ENCODE measurements at places on chromosomes 5 and 9.

GRCh38 chr9:113748135-113748534 lies 128.0 kb upstream of the ZNF618 start:
- DNase-seq = no peak

- no peak for DNase-seq
Measured at GRCh38 chr5:10648806-10649665, 85.2 kb downstream of the ANKRD33B start.

DNA sequence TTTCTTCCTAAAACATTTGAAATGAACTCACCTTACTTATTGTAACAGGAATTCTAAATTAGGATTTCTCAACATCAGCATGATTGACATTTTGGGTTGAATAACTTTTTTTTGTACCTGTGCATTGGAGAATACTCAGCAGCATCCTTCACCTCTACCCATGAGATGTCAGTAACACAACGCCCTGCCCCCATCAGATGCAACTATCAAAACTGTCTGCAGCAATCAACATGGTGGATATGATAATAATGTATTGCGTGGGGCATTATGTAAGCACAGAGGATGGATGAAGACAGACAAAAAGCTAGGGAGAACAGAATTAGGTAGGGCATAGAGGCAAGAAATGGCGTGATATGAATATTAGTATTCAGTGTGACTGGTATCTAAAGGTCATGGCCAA lies 94.1 kb downstream of the PLK2 start:
- no peak for DNase-seq

- no peak for DNase-seq
Measured at GRCh38 chr5:172173564-172174153, 14.4 kb downstream of the STK10 start.

DNA sequence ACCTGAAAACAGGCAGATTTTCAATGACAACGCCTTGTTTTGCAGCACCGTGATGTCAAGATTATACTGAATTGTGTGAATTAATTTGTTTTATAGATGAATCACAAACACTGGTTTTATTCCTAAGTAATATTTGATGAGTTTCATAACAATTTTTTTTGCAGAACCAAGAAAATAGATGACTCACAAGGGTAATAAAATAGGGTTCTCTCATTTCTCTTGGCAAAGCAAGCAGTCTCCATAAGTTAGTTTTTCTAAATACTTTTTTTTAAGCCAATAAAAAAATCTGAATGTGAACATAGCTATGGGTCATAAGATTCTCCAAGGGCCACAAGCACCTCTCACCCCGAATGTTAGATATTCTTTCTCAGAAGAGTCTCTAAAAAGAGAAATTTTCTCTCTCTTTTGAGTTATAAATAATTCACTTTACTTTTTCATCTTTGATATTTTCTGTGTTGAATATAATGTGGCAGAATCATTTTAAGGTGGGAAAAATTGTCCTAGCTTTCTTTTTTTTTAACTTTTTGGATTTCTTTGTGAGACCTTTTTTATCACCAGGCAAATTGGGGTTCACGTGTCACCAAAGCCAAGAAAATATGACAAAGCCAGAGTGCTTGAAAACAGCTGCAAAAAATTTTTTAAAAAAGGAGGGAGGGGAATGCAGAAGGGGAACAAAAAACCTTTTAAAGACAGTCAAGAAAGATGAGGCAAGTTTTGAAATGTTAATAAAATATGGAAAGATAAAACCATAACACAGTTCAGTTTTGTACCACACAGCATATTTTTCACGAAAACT lies 174.6 kb upstream of the DAPK1 start:
- DNase-seq = peak; percentile 83

GRCh38 chr5:159178978-159179377 lies 30.4 kb downstream of the RNF145 start:
- DNase-seq = peak; percentile 55

DNA sequence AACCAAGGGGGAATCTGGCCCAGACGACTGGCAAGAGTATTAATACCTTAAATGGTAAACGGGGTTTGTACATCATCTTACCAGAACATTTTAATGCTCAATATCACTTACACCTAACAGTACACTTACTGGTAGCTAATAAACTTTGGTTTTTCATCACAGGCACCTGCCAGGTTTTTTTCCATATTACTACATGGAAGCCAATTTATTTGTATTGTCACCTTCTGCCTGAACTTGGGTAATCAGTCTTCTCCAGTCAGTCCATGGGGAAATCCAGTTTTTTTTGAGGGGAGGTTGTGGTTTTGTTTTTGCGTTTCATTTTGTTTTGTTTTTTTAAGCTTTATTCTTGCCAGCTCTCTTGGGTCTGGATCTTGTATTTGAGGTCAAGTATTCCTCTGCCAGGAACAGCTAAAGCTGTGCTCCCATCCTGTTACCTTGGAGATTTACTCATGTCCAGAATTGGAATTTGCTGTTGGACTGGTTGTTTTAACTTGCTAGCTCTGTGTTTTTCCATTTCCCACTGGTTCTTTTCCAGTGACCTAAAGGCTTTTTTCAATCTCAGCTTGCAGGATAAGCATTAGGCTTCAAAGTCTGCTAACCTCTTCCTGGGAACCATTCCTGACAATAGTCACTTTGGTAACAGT lies 11.1 kb upstream of the NADK2 start:
- DNase-seq = peak; percentile 59

DNA sequence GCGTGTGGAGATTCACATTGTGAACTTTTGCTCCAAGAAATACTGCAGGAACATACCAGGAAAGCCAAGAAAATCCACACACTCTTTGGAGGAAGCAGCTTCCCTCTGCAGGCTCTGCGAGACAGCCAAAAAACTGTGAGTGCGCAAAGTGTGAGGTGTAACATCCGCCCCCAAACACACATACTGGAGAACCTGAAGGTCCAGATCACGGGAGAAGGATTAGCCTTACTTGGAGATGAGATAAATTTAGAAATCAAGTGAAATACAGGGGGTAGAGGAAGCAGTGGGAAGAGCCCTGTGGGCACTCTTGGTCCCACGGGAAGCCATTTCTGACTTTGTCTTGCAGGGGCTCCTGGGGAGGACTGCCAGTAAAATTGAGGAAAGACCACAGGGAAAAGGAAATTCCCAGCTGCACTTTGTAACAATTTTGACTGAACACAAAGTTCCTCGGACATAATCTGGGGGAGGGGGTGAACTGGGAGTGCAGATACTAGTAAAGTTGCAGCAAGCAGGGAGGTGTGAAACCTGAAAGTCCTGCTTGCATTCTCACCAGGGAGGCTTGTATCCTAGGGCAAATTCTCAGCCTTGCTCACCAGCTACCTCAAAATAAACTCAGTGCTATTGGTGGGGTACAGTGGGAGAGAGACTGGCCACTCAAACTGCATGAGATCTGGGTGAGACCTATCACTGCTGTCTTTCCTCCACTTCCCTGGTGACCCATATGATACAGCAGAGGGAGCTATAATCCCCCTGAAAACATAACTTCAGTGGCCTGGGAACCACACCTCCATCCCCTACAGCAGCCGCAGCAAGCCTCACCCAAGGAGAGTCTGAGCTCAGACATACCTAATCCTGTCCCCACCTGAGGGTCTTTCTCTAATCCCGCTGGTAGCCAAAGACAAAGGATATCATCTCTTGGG lies 109.1 kb downstream of the ALDH1A1 start:
- peak; percentile 81 for DNase-seq

All from muscle of leg (tissue), 16 donors.